NCI-H1092 (cell line): ENCODE measurements at places on chromosomes 13 and 19.

- no peak for DNase-seq
Measured at GRCh38 chr19:37928527-37929286, 21.7 kb downstream of the SIPA1L3 start.

- DNase-seq, result no peak
Measured at GRCh38 chr13:24892829-24893228, 128.9 kb downstream of the RNF17 start.

DNA sequence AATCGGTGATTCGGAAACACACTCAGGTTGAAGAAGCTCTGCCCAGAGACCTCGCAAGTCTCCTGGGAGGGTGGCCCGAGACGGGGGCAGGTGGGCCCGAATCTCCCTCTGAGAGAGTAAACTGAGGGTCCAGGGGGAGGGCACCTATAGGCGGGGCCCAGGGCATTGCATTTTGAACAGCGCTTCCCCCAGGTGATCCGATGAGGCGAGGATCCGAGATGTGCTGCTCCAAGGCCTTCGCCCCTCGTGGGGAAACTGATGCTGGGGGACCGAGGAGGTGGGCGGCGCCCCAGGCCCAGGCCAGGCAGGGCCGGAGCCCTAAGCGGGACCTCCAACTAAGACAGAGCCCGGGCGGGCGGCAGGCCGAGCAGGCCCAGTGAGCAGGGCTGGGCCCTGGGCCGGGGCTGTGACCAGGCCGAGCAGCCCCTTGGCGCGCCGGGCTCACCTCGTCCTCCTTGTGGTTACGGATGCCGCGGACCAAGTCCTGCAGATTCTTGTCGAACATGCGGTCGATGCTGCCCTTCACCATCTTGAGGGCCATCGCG, 500 bp downstream of the AP3D1 start:
- DNase-seq, result no peak

- peak; percentile 56 for DNase-seq
Measured at GRCh38 chr19:9586764-9587163, 2.5 kb upstream of the ZNF121 start.

DNA sequence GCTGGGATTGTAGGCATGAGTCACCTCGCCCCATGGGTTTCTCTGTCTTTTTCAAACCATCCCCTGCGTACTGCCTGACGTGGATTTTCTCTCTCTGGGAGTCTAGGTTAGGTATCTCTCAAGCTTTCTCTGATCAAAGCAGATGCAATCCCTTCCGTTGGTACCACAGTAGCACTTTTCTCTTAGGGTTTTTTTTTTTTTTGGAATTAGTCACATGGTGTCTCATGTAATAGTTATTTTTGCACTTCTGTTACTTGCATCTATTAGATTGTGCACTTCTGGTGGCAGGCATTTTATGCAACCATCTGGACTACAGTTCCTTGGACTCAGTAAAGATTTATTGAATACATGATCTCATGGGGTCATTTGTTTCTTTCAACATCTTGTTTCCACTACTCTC, 72.1 kb downstream of the GPC6 start:
- DNase-seq, result no peak

DNA sequence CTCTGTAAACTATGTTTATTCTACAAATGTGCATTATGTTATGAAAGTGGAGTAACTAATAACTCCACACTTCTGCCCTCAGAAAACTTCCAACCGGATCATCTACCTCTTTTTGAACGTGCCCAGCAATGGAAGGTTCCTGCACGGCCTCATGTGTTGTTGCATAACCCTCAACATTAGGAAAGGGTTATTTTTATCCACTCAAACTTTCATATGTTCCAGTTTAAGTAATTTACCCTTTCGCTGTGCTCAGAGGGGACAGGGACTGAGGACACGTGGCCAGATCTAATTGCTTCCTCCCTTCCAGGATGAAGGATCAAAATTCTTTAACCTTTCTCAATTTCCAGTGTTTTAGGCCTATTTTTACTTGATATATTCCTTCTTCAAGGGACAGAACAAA, 29.6 kb downstream of the IRS2 start:
- DNase-seq, result no peak

GRCh38 chr19:32053861-32054260, 291.5 kb upstream of the ZNF507 start:
- DNase-seq, result no peak

- DNase-seq, result no peak
Measured at GRCh38 chr13:28659621-28659970, 666 bp downstream of the POMP start.

GRCh38 chr13:73365681-73366080, 306.9 kb downstream of the KLF5 start:
- no peak for DNase-seq

GRCh38 chr13:97743938-97744337, 209.5 kb upstream of the IPO5 start:
- no peak for DNase-seq

DNA sequence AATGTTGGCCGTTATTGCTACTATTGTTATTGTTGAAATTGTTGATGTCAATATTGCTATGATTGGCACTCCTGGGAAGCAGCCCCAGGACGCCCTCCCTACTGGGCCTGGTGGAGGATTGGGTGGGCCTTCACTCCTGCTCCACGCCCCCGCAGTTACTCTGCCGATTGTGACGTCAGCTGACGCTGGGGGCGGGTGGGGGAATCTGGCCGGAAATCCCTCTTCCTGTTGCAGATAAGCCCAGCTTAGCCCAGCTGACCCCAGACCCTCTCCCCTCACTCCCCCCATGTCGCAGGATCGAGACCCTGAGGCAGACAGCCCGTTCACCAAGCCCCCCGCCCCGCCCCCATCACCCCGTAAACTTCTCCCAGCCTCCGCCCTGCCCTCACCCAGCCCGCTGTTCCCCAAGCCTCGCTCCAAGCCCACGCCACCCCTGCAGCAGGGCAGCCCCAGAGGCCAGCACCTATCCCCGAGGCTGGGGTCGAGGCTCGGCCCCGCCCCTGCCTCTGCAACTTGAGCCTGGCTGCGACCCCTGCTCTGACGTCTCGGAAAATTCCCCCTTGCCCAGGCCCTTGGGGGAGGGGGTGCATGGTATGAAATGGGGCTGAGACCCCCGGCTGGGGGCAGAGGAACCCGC, at the start of gene ETV2:
Gene ETV2, plus strand, starts transcription at position 231 of the 637 bp plus-strand sequence. CDS start 716 bp downstream, outside the sequence.
- no peak for DNase-seq

GRCh38 chr19:1817553-1818179, 5.6 kb upstream of the ATP8B3 start:
- DNase-seq, result no peak

GRCh38 chr19:10091895-10092641, 6.0 kb downstream of the SHFL start:
- no peak for DNase-seq

DNA sequence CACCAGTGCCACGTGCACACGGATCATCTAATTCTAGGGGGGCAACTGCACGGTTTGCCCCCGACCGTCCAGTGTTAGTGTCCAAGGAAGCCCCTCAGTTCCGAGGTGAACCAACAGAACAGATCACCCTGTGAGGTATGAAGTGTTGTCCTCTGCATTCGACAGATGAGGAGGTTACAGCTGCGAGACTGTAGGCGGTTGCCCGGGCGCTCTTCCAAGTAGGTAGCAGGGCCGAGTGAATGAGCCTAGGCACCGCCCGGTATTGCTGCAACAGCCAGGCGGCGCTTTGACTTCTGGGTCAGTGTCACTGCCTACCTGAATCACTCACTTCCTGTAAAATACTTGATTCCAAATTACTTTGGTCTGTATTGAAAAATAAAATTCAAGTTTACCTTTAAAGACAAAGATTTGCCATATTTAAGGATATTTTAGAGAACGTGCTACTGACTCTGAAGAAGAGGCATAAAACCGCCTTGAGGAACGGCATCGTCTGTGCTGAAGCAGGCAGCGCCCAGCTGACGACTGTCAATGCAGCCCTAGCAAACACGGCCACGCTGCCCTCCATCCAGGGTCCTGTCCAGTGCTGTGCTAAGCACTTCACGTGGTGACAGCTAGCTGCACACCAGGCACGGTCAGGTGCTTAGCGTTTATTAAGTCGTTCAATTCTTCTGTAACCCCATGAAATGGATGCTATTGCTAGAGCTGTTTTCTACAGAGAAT, 19.3 kb upstream of the RASA3 start:
- peak; percentile 16 for DNase-seq

DNA sequence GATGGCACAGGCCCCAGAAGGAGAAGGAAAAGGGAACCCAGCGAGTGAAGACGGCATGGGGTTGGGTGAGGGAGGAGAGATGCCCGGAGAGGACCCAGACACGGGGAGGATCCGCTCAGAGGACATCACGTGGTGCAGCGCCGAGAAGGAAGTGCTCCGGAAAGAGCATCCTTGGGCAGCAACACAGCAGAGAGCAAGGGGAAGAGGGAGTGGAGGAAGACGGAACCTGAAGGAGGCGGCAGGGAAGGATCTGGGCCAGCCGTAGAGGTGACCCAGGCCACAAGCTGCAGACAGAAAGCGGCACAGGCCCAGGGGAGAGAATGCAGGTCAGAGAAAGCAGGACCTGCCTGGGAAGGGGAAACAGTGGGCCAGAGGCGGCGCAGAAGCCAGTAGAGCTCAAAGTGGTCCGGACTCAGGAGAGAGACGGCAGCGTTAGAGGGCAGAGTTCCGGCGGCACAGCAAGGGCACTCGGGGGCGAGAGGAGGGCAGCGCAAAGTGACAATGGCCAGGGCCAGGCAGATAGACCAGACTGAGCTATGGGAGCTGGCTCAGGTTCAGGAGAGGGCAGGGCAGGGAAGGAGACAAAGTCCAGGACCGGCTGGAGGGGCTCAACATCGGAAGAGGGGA, 1.1 kb downstream of the PPP1R12C start:
- DNase-seq, result no peak

- DNase-seq, result no peak
Measured at GRCh38 chr19:48403606-48404005, 10.1 kb downstream of the GRIN2D start.

DNA sequence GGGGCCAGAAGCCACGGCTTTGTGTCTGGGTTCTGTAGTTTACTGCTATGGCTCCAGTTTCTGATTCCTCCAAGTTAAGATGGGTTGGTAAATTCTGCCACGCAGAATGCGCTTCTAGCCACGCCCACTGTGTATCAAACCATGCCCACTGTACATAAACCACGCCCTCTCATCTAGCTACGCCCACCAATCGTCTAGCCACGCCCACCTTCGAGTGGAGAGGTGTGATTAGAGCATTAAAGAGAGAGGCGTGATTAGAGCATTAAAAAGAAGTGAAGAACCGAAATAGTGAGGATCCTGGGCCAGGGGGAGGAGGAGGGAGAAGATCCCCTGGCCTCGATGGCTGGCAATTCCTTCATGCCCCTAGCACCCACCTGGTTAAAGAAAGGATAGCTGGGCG, 43.7 kb upstream of the ADGRE5 start:
- DNase-seq, result no peak

GRCh38 chr19:35458731-35459391, 10.8 kb downstream of the FFAR2 start:
- no peak for DNase-seq

GRCh38 chr19:4233282-4233853, 4.0 kb downstream of the EBI3 start:
- no peak for DNase-seq

- no peak for DNase-seq
Measured at GRCh38 chr19:15701757-15702533, 25.9 kb upstream of the OR10H2 start.

GRCh38 chr13:47875201-47875600, 125.9 kb downstream of the SUCLA2 start:
- no peak for DNase-seq

- no peak for DNase-seq
Measured at GRCh38 chr19:1699386-1699785, 47.0 kb upstream of the TCF3 start.

GRCh38 chr19:35622750-35623149, 6.1 kb upstream of the RBM42 start:
- DNase-seq, result no peak

DNA sequence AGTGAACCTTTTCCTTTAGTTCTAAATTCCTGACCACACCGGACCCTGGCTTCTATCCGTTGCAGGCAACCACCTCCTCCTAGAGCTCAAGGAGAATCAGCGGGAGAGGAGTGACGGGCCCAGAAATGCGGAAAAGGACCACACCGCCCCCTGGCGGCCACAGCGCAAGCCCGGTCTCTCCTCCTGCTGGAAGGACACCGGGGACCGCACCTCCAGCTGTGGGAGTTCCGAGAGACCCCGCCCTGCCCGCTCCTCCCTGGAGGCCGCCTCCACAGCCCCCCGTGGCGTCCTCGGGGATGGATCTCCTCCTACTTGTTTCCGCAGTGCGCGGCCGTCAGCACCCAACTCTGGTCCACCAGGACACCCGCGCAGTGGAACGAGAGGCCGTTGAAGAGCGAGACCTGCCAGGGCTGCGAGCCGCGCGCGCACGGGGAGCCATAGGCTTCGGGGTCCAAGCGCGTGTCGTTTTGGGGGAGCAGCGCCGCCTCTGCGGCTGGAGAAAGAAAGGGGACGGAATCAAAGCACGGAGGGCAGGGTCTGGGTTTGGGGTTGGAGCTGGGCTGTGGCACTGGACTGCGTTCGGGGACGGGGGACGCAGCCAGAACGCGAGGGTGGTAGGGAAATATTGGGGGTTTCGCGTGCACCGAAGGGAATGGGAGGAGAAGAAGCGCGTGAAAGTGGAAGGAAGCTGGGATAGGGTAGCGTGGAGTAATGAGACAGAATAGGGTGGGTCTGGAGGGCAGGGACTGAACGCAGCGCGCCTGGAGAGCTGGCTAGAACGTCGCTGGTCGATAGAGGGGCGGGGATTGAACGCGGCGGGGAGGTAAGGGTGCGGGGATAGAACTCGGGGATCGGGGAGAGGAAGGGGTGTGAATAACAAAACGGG, 2.5 kb downstream of the KLK10 start:
- DNase-seq, result peak; percentile 26

DNA sequence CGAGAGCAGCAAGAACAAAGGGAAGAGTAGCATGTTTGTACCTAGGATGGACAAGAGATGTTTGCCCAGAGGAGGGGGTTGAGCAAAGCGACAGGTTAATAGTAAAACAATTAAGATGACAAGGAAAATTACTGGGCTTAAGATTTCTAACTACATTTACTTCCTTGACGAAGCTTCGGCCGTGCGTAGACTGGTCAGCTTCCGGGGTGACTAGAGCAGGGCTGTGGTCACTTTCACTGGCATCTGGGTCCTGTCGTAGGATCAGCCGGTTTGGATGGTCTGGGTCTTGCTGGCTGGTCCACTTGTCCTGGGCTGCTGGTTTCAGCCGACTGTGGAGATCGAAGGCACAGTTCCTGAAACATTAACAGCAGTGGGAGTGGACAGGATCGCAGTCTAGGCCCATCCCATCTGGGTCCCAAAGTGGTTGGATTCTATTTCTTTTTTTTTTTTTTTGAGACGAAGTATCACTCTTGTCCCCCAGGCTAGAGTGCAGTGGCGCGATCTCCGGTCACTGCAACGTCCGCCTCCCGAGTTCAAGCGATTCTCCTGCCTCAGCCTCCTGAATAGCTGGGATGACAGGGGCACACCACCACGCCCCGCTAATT, 5.0 kb upstream of the BSG start:
- DNase-seq, result no peak
